CD14-positive monocyte (primary cell): ENCODE measurements at places on chromosomes 1 and 21.

- no peak for DNase-seq
Measured at GRCh38 chr1:243939167-243939848, 89.3 kb upstream of the AKT3 start.

DNA sequence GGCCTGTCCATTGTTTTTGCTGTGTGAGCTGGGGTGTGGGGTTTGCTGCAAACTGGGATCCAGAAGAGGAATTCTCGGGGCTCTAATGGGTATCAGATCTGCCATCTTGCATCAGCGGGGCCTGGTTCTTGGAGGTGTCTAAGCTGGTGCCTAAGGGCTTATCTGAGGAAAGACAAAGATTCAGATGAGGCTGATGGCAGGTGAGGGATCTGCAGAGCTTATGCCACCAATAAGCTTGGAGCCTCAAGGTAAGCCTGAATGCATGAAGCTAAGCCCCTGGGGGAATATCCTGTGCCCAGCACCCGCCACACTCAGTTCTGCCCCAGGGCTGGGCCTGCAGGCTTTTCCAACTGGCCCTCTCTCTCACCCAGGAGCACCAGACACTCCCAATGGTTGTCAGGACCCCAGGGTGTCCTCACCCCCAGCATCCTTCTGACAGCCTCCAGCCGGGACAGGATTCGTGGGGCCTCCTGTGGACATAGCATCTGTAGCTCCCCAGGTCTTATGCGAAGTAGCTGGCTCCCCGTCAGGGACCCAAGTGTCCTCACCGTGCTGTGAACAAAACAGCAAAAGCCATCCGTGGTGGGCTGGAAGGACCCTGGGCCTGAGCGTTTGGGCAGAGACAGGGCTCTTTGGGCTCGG lies 9.5 kb upstream of the GSTM3 start:
- no peak for DNase-seq

- DNase-seq: no peak
Measured at GRCh38 chr1:204141131-204141530, 10.7 kb downstream of the ETNK2 start.

GRCh38 chr1:8349961-8350360 lies 32.0 kb downstream of the SLC45A1 start:
- no peak for DNase-seq

DNA sequence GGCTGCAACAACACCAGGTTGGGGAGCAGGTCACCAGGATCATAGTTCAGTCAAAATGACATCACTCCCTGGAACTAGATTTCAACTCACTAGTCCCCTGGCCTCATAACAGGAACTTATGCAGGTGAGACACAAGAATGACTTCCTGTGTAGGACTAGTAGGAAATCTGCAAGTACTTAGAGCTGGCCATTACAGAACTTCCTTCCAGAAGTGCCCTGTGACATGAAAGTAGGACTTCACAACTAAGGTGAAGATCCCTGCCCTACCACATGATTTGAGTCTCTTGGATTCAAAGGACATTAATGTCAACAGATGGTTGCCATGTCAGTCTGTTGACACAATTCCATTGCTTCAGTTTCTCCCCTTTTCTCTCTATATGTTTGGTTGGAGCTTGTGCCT lies 223.1 kb downstream of the RPS6KC1 start:
- no peak for DNase-seq

GRCh38 chr1:61104220-61104671 lies 21.9 kb downstream of the NFIA start:
- DNase-seq: no peak

GRCh38 chr1:53826367-53826766 lies 11.7 kb downstream of the NDC1 start:
- DNase-seq: no peak

DNA sequence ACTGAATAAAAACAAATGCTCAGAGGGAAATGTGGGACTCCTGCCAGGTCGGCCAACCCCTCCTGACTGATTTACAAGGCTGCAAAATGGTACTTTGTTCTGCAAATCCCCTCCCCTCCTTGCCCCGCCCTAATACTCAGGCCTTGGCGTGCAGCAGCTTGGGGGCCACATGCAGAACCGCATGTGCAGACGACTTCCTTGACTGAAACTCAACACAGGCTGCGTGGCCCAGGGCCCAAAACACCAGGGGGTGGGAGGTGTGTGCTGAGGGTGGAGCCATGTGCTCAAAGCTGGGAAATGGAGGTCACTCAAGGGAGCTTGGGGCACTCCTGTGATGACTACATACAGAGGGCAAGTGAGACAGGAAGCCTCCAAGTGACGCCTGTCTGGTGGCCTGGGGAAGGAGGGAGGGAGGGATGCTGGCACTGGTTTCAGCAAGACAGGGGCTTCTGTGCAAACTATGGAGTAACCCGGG lies 87.2 kb downstream of the MRPL37 start:
- peak; percentile 21 for DNase-seq
